GM23248 (cell line): ENCODE measurements at places on chromosomes 13 and 19.
A peak's percentile ranks its signal among the peaks of the same experiment; 100 is the strongest.

- DNase-seq = no peak
These were observed 19.9 kb downstream of the OR7A5 start for GRCh38 chr19:14814982-14815652.

- DNase-seq = peak; percentile 93
These were observed 661.0 kb upstream of the MIR17HG start for GRCh38 chr13:90686442-90686841.

- DNase-seq = no peak
These were observed 37.3 kb upstream of the SIN3B start for GRCh38 chr19:16791942-16792341.

DNA sequence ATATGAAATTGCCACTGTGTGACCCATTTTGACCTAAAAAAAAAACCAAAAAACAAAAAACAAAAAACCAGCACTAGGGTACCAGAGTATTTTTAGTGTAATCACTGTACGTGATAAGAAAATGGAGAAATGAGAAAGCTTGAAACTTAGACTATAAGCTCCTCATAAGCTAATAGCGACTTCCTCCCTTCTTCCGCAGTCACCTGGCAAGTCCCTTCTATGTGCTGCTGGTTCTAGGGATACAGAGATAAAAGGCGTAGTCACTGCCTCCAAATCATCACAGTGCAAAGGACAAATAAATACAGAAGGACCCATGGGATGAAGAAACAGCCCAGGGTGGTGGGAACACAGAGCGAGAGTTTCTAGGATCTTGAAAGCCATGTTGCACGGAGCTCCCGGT, 190.3 kb downstream of the TM9SF2 start:
- DNase-seq = no peak

GRCh38 chr19:54392105-54392504, 23.2 kb upstream of the TTYH1 start:
- DNase-seq = no peak

GRCh38 chr19:54462655-54463530, 685 bp downstream of the LENG9 start:
- DNase-seq = peak; percentile 85

DNA sequence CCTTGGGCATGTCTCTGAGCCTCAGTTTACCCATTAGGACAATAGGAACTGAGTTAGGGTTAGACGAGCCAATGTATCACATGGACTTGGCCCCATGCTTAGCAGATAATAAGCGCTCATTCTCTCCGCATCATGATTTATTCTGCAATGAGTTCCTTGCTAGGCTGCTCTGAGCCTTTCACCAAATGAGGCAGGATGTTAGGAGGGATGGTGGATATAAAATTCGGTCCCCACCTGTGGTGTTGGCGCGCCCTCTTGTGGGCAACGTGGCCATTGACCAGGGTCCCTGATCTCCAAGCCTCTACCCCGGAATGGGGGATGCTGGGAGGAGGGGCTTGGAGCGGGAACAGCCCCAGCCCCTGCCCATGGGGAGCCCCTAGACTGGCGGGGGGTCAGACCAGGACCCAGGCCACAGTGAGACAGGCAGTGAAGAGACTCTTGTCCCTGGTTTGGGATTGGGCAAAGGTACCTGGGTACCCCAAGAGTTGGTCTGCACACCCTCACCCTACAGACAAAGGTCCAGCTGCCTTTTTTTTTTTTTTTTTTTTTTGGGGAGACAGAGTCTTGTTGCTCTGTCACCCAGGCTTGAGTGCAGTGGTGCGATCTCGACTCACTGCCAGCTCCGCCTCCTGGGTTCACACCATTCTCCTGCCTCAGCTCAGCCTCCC, 43.9 kb downstream of the CERS4 start:
- peak; percentile 81 for DNase-seq

DNA sequence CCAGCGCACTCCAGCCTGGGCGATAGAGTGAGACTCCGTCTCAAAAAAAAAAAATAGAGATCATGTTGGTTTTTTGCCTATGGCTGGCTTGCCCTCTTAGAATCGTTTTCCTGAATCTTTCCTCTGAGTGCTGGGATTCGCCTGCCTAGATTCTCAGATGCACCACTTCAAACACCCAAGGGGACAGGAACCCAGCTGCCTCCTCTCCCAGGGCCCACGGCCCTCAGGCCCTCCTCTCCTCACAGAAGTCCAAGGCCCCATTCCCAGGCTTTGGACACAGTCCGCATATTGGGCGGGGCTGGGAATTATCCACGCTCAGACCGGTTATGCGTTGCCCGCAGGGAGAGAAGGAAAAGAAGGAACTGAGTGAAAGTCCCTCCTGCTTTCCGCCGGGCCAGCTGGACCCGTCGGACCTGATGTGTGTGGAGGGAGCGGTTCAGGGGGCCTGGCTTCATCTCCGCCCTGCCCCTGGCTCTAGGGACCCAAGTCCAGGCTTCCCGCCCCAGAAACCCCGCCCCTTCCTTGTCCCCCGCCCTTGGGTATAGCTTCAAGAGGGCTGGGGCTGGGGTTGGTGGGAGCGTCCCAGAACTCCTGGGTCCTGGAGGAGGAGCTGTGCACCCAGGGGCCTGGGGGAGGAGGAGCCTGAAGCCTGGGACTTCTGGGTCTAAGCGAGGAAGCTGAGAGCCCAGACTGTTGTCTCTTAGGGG, 5.8 kb downstream of the PPFIA3 start:
- DNase-seq = no peak

GRCh38 chr19:56594446-56594782, 688 bp upstream of the ZNF71 start:
- DNase-seq = no peak

GRCh38 chr19:41442473-41443355, at the start of gene ERICH4:
Gene ERICH4 (plus strand): TSS chr19:41443156. CDS start chr19:41443170, 14 bp downstream.
- DNase-seq = no peak

GRCh38 chr19:34232566-34233481, 21.5 kb upstream of the GARRE1 start:
- peak; percentile 96 for DNase-seq

GRCh38 chr19:32372726-32373517, 27.5 kb downstream of the ZNF507 start:
- DNase-seq = no peak

GRCh38 chr13:84303035-84303434, 420.8 kb upstream of the SLITRK1 start:
- no peak for DNase-seq

DNA sequence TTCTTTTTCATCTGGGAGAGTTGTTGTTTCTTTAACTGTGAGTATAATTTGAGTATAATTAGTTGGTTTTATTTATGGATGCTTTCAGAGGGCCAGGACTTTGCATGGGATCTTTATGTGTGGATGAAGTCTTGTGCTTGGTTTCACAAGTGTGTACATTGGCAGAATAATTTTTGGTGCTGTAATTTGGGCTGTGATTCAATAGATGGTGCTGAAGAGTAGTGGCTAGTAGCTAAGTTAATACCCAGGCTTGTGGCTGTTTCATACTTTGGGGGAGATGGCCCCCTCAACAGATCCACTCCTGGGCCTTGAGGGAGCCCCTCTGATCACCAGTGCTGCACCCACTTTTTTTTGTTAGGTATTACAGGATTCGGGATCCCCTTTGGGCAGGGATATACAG, 1142.4 kb downstream of the SLITRK1 start:
- peak; percentile 39 for DNase-seq

DNA sequence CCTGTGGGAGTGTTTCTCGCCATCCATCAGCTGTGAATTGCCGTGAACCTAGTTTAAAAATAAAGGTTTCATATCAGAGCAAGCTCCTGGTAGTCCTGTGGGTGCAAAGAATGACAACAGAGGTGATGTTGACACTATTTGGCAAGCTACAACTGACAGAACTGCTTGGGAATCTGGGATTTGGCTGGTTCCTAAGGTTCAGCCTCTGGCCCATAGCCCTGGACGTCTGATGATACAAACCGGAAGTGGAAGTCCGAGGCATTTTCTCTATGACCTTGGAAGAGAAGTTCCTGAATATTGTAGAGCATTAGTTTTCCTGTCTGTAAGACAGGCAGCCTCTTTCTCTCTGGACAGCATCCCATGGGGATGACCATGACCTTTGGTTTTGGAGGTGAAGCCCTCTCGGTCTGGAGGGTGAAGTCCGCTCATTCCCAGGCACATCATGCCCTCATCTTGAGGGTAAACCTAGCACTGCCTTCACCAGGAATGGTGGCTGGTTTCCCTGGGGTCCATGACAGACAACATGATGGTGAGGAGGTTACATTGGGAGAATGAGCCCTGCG, 29.1 kb downstream of the GATAD2A start:
- peak; percentile 88 for DNase-seq

- DNase-seq = no peak
These were observed 277.8 kb downstream of the FOXO1 start for GRCh38 chr13:40388617-40389016.

- DNase-seq = no peak
These were observed 123.3 kb downstream of the AKAP11 start for GRCh38 chr13:42395086-42395821.

GRCh38 chr13:114099191-114099590, 33.2 kb downstream of the RASA3 start:
- DNase-seq = peak; percentile 94

- no peak for DNase-seq
These were observed 487.8 kb downstream of the PCDH17 start for GRCh38 chr13:58119351-58119750.

- DNase-seq = no peak
These were observed 4.1 kb upstream of the CNOT3 start for GRCh38 chr19:54133312-54133956.

DNA sequence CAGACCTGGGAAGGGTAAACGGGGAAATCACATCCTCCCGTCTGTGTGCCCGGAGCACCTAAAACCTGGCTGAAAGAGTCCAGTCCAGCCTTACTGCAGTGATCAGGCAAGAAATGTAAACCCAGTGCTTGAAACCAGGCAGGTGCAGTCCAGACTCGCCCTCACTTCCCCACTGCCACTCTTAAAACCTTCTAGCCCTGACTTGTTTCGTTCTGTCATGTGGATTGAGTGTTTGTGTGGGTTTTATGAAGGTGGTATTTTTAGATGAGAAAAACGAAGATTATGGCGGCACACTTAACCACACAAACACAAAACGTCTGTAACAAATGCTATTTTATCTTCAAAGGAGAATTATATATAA, 839 bp upstream of the CKAP2 start:
- DNase-seq = no peak
